Upper lobe of left lung (tissue), 6 donors: ENCODE measurements at places on chromosomes 2 and 18. TPM values are rescaled to one million over a fixed set of nuclear protein-coding genes. Genes with fewer than 3 reads are reported as not detected.

CRYGD gene
- not detected for total RNA-seq

- H3K4me1 ChIP-seq = no peaks in the 10 kb centered on the region
- H3K4me3 ChIP-seq = no peak overlapping the region
- H3K36me3 ChIP-seq = no peaks in the 10 kb centered on the region
These were observed 236.8 kb downstream of the ZNF516 start for GRCh38 chr18:76258209-76258608.

DNA sequence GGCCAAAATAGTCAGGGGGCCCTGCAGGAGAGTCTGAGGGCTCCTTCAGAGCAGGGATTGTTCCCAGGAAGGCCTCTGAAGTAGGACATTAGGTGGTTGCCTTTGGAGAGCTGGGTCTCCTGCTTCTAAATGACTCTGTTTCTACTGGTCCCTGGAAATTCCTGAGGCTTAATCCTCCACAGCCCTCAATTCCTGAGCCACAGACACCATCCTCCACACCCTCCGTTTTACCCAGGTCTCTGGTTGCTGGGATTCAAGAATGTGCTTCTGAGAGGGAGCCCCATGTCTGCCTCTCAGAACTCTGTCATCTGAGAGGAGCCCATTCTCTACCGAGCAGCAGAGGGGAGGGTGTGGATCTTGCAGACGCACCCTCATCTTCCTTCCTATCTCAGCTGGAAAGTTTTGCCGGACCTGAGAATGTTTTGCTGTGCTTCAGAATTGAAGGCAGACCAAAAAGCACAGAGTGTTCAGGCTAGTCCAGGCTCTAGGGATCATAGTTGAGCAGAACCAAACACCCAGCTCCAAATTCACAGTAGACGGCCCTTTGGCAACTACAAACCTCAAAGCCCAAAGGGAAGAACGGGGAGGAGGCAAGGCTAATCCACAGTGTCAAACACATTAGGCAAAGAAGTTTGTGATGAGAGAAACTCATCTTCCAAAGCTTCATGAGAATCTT is 8.1 kb downstream of the VIT start:
- DNase-seq = no peak
- no peak overlapping the region for H3K4me3 ChIP-seq
- H3K27me3 ChIP-seq = no peaks in the 10 kb centered on the region

CFAP221 gene
- 25.6 TPM for total RNA-seq

DNA sequence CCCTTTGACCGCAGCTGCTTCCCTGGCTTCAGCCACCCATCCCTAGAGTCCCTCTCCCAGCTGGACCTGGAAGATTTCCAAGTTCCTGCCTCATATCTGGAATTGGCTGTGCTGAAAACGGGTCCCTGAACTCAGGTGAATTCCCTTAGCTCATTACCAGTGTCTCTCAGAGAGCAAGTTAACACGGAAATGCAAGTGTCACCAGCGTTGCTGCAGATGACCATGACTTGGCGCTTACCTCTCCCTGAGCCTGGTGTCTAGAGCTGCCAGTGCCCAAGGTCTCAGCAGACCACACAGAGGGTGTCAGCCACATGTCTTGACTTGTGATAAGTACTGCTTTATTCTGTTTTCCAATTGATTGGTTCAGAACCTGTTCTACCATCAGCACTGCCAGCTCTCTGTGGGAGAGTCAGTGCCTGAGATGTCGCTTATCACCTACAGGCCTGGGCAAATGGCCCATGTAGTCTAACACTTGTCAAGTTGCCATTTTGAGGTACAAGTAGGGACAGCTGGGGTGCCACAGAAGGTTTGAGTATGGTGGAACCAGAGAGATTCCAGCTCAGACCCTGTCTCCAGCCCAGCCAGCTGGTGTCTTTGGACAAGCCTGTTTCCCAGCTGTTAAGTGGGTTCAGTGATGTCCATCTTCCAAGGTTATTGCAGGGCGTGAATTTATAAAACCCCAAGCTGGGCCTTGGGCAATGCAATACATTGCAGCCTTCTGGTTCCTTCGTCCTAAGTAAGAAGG is 48.7 kb downstream of the LYPD1 start:
- H3K27me3 ChIP-seq = no peaks in the 10 kb centered on the region
- H3K4me1 ChIP-seq = no peaks in the 10 kb centered on the region
- no peak overlapping the region for H3K4me3 ChIP-seq
- H3K27ac ChIP-seq = no peak overlapping the region
- no peaks in the 10 kb centered on the region for H3K36me3 ChIP-seq
- DNase-seq = no peak

DNA sequence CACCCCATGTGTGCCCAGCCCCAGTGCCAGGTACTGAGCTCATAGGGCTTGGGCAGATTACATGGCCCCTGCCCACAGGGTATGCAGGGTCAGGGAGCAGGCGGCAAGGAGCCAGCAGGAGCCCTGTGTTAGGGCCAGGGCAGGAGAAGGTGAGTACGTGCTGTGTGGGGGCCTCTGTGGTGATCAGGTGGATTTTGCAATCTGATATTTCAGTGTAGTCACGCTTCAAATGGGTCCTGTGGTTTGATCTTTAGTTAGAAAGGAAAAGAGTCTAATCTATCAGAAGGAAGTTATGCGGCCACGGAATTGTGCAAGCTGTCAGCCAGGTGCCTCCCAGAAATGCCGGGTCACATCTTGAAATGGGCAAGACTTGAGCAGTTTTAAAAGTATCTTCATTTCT is 13.9 kb downstream of the UBE2F start:
- H3K36me3 ChIP-seq = peaks cover 9% of the 10 kb centered on the region
- DNase-seq = no peak
- peaks cover 27% of the 10 kb centered on the region for H3K4me1 ChIP-seq
- H3K27ac ChIP-seq = no peak overlapping the region

GRCh38 chr2:69212238-69213028 is 174.6 kb downstream of the GFPT1 start:
- no peaks in the 10 kb centered on the region for H3K36me3 ChIP-seq
- H3K27ac ChIP-seq = no peak overlapping the region
- H3K27me3 ChIP-seq = no peaks in the 10 kb centered on the region
- peaks cover 9% of the 10 kb centered on the region for H3K4me1 ChIP-seq

DNA sequence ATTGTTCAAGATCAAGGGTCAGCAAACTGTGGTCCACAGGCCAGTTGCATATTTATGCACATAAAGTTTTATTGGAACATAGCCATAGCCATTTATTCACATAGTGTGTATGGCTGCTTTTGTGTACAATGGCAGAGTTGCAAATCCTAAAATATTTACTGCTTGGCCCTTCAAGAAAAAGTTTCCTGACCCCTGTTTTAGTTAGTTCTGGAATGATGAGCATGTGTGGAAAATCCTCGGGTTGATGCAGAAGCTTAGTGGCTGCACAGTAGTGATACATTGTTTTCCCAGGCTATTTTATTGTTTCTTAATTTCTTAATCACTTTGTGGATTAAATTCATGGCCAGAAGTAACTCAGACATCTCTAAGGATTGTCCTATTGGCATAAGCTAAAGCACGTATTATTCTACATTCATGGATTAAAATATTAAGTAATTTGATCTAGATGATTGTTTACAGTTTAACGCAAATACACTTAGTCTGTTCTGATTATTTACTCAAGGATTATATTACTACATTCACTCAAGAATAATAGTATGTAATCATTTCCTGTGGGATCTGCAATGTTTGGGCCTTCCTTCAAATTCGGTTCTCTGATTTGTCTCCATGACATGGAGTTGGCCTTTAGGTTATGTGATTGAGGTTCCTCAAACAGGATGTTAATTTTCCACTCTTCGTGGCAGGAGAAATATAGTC is 165.5 kb downstream of the TMEM247 start:
- no peaks in the 10 kb centered on the region for H3K27me3 ChIP-seq
- H3K36me3 ChIP-seq = no peaks in the 10 kb centered on the region
- H3K4me1 ChIP-seq = peaks cover 14% of the 10 kb centered on the region

DNA sequence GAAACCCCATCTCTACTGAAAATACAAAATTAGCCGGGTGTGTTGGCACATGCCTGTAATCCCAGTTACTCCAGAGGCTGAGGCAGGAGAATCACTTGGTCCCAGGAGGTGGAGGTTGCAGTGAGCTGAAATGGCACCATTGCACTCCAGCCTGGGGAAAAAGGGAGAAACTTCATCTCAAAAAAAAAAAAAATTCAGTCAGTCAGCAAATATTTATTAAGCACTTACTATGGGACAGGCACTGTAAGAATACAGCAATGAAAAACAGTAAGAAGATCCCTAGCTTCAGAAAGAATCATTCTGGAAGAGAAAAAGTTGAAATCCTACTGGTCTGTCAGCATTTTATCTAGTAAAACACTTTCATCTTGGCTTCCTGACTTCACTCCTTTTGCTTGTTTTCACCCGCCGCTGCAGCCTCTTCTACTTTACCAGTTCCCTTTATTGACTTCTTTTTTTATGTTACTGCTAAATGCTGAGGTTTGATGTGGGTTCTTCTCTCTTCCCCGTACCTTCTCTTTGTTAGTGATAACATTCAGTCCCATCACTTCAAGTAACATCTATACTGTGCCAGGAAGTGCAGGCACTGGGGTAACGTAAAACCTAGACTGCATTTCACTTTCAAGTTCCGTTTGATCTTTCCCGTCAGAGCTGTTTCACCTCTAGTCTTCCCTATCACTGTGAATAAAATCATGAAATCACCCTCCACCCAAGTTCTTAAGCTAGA is 10.8 kb upstream of the TAF4B start:
- no peak overlapping the region for H3K4me3 ChIP-seq
- no peak for DNase-seq
- H3K4me1 ChIP-seq = no peaks in the 10 kb centered on the region
- no peaks in the 10 kb centered on the region for H3K36me3 ChIP-seq
- no peak overlapping the region for H3K27ac ChIP-seq

GRCh38 chr2:149877074-149877473 is 289.5 kb upstream of the MMADHC start:
- no peaks in the 10 kb centered on the region for H3K4me1 ChIP-seq
- no peak overlapping the region for H3K4me3 ChIP-seq
- no peak overlapping the region for H3K27ac ChIP-seq
- H3K27me3 ChIP-seq = no peaks in the 10 kb centered on the region
- no peaks in the 10 kb centered on the region for H3K36me3 ChIP-seq
- no peak for DNase-seq

SLC8A1 gene
- total RNA-seq = 27.7 TPM

- H3K4me3 ChIP-seq = no peak overlapping the region
- no peak overlapping the region for H3K27ac ChIP-seq
- no peak for DNase-seq
These were observed 48.0 kb downstream of the LANCL1 start for GRCh38 chr2:210428393-210429179.

DNA sequence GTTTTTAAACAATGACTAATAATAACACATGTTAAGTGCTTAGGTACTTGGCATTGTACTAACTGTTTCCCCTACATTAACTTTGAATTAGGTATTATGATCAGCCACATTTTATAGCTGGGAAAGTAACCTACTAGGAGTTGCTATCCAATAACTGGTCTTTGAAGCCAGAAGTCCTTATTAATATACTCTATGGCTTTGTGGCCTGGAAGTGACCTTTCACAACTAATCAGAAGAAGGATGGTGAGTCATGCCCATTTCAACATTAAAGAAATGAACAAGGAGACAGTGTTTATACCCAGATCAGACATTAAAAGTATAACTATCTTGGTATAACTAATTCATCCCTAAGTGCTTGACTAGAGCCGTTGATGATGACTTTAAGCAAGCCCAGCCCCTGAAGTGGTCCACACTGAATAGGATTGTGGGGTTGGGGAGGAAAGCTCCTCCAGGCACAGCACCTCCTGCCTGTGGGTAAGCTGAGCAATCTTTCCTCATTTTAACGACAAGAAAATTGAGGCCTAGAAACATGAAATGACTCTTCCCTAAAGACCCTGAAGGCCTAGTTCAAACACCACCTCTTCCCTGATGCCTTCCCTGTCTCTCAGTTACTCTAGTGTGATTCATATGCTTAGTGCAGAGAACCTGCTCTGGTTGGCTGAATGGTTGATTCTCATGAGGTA is 71.6 kb upstream of the RFX8 start:
- DNase-seq = no peak
- H3K4me3 ChIP-seq = no peak overlapping the region
- no peaks in the 10 kb centered on the region for H3K4me1 ChIP-seq
- H3K27ac ChIP-seq = no peak overlapping the region
- no peaks in the 10 kb centered on the region for H3K36me3 ChIP-seq

- H3K4me3 ChIP-seq = no peak overlapping the region
- H3K27me3 ChIP-seq = no peaks in the 10 kb centered on the region
These were observed 124.8 kb downstream of the ZNF516 start for GRCh38 chr18:76370201-76370600.

DNA sequence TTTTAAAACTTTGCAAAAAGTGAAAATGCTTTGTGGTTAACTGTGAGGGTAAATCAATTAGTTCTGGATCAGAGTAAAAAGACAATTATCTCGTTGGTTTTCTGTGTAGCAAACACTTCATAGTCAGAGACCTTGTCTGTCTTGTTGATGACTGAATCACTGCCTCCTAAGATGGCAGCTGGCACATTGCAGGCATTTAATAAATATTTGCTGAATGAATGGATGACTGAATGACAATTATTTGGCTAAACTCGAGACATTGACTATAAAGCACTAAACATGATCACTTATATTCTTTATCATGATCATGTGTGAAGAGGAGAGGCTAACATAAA is 96.2 kb downstream of the MAIP1 start:
- H3K4me3 ChIP-seq = no peak overlapping the region
- no peak overlapping the region for H3K27ac ChIP-seq
- no peaks in the 10 kb centered on the region for H3K36me3 ChIP-seq
- no peak for DNase-seq
- no peaks in the 10 kb centered on the region for H3K27me3 ChIP-seq

GRCh38 chr2:175048275-175048674 is 43.1 kb upstream of the CHN1 start:
- no peaks in the 10 kb centered on the region for H3K27me3 ChIP-seq
- H3K4me3 ChIP-seq = no peak overlapping the region
- DNase-seq = no peak

- no peaks in the 10 kb centered on the region for H3K27me3 ChIP-seq
- H3K4me3 ChIP-seq = no peak overlapping the region
- H3K4me1 ChIP-seq = no peaks in the 10 kb centered on the region
- no peaks in the 10 kb centered on the region for H3K36me3 ChIP-seq
- no peak overlapping the region for H3K27ac ChIP-seq
- no peak for DNase-seq
These were observed 323.9 kb downstream of the XIRP2 start for GRCh38 chr2:167212014-167212648.

DNA sequence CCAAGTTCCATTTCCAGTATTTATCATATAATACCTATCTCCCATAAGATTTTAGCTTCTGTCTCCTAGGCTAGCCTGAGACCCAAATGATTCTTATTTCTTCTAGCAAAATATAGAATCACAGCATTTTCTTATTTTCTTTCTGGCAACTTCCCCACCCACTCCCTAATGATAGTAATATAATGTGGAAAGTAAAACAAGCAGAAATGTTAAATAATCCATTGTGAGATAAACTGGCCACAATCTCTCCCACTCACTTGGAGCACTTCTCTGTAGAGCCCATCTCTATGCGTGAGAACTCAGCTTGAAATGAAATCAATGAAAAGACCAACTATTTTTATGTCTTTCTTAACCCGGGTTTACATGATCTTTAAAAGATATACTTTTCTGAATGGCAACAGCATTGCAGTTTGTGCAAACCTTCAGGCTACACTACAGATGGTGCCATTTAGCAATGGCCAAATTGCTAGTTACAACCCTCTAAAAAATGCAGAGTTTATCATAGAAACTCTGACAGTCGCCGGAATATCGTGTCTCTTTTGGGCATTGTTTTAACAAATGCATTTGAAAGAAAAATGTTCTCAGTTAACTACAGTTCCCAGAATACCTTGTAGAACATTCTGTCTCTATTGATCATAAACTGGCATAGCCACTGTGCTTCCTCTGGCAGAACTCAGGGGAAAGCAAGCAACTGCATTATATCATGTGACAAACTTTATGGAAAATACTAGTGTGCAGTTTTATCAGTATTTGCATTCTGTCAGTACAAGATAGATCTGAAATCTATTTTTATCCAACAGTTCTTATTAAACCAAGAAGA is 1407.4 kb upstream of the ZEB2 start:
- no peaks in the 10 kb centered on the region for H3K4me1 ChIP-seq
- H3K4me3 ChIP-seq = no peak overlapping the region
- H3K27ac ChIP-seq = no peak overlapping the region
- no peak for DNase-seq

ABCB11 gene
- total RNA-seq = 3.6 TPM

INPP5D gene
- total RNA-seq = 27.3 TPM

SLC9A2 gene
- 0.30 TPM for total RNA-seq
